ENCODE measurements at places on chromosomes 7 and 10.
A peak's percentile ranks its signal among the peaks of the same experiment; 100 is the strongest.

DNA sequence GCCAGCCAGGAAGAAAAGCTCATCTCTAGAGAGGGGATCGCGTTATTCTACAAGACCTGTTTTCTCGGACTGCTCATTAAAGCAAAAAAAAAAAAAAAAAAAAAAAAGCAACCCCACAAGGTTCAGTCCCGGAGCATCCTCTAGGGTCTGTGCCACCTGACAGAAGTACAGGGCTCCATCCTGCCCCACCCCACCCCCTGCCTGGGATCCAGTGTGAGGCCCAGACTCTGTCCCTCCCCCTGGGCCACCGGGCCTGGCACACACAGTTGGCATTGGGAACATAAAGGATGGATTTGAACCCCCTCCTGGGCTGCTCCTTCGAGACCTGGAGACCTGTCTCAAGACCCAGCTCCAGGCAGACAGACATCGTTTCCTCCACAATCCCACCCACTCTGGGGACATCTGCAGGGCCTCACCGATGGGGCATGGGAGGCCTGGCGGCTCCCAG is 688 bp downstream of the ORAI2 start:
- DNase-seq, result no peak

- no peak for DNase-seq
Measured at GRCh38 chr7:47943676-47944474, 4.4 kb downstream of the PKD1L1 start.

DNA sequence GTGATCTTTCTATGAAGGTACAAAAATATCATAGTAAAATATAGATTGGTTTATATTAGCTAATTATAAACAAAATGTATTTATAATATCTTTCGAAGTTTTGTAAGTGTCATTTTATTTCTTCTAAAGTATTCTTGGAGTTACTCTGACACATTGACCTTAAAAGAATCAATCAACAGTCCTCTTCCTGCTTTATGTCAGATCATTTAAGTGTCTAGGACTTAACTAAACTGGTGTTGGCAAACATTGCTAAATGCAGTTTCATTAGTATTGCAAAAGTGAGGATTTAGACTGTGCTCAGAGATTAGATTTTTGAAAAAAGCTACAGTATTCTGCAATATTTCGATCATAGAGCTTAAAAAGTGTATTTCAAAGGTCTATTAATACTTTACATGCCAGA is 10.3 kb downstream of the GLCCI1 start:
- DNase-seq, result no peak

DNA sequence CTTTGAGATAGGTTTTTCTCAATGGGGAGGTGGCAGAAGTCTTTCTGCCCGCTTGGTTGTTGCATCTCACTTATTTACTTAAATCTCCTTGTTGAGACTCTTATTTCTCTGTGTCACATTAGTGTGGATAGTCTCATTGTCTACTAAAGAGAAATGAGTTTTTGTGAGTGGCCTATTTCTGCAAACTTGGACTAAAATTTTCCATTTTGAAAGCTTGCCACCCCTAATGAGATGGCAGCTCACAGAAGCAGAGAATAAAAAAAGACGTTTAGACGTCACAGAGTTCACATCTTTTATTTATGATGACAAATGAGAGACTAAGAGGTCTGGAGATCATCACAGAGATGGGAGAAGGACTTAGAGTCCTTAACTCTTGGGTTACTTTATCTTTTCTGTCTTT is 262.7 kb upstream of the PHYHIPL start:
- no peak for DNase-seq

DNA sequence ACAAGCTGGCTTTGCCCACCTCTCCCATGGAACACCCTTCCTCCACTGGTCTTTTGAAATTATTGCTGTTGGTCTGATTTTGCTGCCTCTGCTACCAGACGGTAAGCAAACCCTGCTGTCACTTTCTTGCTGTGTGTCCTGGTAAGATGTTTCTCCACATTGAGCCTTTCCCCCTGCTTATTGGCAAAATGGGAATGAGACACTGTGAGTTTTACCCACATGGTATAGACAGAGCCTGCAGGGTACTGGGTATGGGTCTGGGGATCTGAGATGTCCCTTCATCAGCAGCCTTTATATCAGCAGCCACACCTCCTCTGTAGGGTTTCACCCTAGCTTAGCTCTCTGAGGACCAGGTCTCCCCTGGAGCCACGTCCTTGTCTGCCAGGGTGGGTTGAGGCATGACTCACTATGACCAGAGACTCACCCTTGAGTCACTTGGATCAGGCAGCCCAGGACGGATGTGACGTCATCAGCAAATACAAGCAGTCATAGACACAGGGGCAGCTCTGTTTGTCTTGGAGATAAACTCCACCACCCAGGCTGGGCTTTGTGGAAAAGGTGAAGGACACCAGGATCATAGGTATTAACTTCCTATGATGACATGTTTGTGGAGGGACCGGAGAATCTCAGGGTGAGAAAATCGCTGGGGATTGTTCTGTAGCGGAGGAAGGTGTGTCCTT is 17.9 kb upstream of the BAIAP2L1 start:
- peak; percentile 23 for DNase-seq

DNA sequence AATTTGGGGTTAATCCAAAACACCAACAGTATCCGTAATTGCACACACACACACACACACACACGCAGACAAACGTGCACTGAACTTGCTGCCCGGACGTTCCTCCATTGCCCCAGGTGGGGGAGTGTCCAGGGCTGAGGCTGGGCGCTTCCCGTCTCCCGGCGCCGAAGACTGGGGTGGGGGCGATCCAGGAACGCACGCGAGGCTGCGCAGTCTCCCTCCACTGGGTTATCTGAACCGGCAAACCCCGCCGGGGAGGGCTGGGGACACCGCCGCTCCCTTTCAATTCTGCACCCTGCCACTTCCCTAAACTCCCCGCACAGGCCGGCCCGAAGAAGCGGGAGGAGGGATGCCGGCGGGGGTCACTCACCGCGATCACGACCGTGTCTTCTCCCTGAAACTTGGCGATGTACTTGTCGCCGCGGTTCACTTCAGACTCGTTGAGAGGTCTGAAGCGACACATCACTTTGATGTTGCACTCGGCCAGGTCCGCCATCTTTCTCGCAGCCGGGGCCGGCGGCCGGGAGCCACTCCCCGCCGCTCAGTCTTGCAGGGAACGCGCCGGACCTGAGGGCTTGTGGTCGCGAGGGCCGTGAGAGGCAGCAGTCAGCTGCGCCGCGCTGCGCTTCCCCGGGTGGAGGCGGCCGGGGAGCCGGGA is 618 bp downstream of the KIF5B start:
- peak; percentile 42 for DNase-seq

- no peak for DNase-seq
Measured at GRCh38 chr10:14134275-14134674, 196.4 kb downstream of the FRMD4A start.

DNA sequence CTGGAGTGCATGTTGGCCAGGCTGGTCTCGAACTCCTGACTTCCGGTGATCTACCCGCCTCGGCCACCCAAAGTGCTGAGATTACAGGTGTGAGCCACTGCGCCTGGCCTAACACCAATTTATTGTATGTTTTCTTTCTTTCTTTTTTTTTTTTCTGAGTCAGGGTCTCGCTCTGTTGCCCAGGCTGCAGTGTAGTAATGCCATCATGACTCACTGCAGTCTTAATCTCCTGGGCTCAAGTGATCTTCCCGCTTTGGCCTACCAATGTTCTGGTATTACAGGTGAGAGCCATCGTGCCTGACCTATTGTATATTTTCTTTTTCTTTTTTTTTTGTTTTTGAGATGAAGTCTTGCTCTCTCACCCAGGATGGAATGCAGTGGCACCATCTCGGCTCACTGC is 33.8 kb upstream of the UBE2H start:
- no peak for DNase-seq

GRCh38 chr7:20519645-20520044 is 95.8 kb upstream of the ABCB5 start:
- DNase-seq, result no peak

DNA sequence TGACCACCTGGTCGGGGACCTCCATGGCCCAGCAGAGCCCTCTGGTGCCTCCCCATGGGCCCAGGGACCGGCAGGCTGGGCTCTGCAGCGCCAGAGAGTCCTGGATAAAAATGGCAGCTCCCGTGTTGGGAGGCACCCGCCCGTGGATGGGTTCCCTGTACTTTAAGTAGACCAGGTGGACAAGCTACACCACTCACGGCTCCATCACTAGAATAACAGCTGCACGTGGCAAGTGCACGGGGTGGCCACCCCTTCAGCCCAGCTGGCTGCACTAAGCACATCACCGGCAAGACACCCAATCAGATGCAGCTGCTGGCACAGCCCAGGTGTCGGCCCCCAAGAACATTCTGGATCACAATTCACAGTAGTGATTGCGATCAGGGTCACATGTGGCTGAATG is 69.8 kb downstream of the DIP2C start:
- DNase-seq, result no peak

GRCh38 chr7:112400141-112400540 is 50.1 kb upstream of the IFRD1 start:
- DNase-seq, result no peak

- no peak for DNase-seq
Measured at GRCh38 chr10:124500757-124501156, 39.1 kb downstream of the LHPP start.

DNA sequence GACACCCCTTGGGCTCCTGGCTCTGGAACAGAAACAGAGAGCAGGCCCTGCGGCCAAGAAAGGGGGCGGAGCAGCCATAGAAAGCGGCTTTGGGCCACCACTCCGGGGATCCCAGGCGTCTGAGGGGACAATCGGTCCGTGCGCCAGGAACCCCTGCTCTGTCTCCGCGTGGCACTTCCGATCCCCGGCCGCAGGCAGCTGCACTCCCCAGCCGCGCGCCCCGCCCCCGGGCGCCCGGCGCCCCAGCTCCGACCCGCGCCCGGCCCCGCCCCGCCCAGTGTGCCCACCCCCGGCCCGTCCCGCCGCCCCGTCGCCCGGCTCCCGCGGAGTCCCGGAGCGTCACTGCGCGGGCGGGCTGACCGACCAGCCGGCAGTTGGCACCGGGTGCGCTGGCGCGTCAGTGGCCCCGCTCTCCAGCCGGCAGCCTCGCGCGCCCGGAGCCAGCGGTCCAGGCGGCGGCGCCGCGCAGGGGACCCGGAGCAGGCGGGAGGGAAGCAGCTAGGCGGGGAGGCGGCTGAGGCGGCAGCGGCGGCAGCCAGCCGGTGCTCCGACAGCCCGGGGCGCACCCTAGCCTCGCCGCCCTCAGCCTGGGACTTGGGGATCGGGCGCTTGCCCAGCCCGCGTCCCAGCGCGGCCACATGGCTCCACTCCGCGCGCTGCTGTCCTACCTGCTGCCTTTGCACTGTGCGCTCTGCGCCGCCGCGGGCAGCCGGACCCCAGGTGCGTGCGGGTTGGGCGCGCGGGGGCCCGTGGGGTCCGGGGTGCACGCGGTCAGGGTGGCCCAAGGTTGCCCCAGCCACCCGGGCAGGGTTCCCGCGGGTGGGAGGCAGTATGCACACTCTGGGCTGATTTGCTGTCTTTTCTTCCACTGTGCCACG is at the start of gene ADAMTS14:
TSS of gene ADAMTS14 (plus strand) at position 342 of the 878 bp plus-strand sequence. CDS start at position 639, 297 bp downstream.
- DNase-seq, result no peak

- DNase-seq, result no peak
Measured at GRCh38 chr7:23335136-23335535, 36.0 kb downstream of the MALSU1 start.

- no peak for DNase-seq
Measured at GRCh38 chr10:64369885-64370773, 848.9 kb downstream of the REEP3 start.

GRCh38 chr10:17216901-17217395 is 11.1 kb upstream of the VIM start:
- DNase-seq, result no peak

DNA sequence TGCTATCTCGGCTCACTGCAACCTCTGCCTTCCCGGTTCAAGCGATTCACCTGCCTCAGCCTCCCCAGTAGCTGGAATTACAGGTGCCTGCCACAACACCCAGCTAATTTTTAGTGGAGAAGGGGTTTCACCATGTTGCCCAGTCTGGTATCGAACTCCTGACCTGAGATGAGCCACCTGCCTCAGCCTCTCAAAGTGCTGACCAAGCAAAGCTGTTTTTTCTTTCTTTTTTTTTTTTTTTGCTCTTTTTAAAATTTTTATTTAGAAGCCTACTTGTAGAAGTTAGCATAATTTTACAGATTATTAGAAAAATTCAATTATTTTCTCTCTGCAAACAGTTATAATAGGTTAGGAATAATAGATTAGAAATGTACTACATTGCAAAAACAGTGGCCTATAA is 1.2 kb upstream of the FGFBP3 start:
- no peak for DNase-seq

DNA sequence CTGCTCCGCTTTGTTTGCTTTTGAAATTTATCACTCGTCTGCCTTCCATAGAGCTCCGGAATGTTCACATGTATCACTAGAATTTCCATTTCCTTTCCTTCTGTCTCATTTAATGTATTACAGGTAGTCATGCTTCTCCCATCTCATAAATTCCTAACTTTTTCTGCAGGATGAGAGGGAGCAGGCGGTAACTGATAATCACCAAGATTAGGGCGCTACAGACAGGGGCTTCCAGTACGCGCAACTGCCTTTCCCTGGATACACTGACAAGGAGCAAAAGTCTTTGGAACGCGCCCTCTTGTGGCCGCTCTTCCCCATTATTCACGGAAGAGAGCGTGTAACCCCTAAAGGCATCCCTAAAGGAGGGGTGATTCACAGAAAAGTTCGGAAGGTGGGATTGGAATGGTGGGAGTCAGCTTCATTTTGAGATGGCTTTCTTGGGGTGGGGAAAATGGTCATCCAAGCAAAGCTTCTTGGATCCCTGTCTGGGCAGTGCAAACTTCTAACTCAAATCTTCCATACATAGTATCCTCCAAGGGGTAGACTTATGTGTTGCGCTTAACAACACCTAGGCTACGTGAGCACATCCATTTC is 6.5 kb downstream of the INHBA start:
- no peak for DNase-seq

DNA sequence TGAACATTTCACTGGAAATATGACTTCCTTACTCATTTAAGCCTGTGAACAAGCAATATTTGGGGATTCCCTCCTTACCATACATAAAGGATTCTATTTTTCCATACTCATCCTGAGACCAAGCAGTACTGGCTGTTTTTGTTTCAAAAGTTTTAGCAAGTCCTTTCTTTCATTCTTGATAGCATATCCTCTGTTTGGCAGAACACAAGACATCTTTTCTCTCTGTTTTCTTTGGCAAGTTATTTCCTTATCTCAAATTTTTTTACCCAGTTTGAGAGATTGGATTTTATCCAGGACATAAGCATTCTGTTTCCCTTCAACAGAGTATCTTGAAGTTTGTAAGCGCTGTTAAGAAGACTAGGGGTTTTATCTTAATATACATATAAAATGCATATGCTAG is 3.0 kb upstream of the WASL start:
- no peak for DNase-seq

DNA sequence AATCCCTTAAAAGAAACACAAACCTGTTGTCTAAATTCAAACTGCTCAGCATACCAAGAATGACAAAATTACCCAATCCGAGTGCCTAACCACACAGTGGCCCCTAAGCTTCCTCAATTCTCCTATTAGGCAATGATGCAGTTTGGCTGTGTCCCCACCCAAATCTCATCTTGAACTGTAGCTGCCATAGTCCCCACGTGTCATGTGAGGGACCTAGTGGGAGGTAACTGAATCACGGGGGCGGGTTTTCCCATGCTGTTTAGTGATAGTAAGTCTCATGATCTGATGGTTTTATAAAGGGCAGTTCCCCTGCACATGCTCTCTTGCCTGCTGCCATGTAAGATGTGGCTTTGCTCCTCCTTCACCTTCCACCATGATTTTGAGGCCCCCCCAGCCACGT is 21.9 kb downstream of the PSAP start:
- DNase-seq, result no peak

GRCh38 chr7:81482600-81483186 is 287.2 kb downstream of the HGF start:
- no peak for DNase-seq

Measured in activated T-cell treated with anti-CD3 and anti-CD28 coated beads for 24 hours (primary cell).